ENCODE measurements at places on chromosomes 3 and 15. TPM values are rescaled to one million over a fixed set of nuclear protein-coding genes. Genes with fewer than 3 reads are reported as not detected.

The SH3BP5 gene
- total RNA-seq = 14.4 TPM

The PCCB gene
- total RNA-seq = 43.2 TPM

The ACSBG1 gene
- not detected for total RNA-seq

The MYZAP gene
- total RNA-seq = 491 TPM

The CCDC9B gene
- 32.2 TPM for total RNA-seq

The LRRIQ4 gene
- total RNA-seq = 0.43 TPM

The LRRC15 gene
- total RNA-seq = 0.07 TPM

The COL8A1 gene
- 53.8 TPM for total RNA-seq

The ZIC1 gene
- 0.04 TPM for total RNA-seq

The CCR8 gene
- total RNA-seq = not detected

The NMNAT3 gene
- 23.4 TPM for total RNA-seq

The SLC6A11 gene
- total RNA-seq = not detected

The SNUPN gene
- 17.3 TPM for total RNA-seq

The GRK7 gene
- not detected for total RNA-seq

The MUC4 gene
- total RNA-seq = 0.12 TPM

The FGD5 gene
- 18.8 TPM for total RNA-seq

The CNTN4 gene
- 5.7 TPM for total RNA-seq

The ZNF445 gene
- total RNA-seq = 5.1 TPM
